Spinal cord (tissue), 10 donors: ENCODE measurements at places on chromosomes 4 and X. TPM values are rescaled to one million over a fixed set of nuclear protein-coding genes. Genes with fewer than 3 reads are reported as not detected.

DNA sequence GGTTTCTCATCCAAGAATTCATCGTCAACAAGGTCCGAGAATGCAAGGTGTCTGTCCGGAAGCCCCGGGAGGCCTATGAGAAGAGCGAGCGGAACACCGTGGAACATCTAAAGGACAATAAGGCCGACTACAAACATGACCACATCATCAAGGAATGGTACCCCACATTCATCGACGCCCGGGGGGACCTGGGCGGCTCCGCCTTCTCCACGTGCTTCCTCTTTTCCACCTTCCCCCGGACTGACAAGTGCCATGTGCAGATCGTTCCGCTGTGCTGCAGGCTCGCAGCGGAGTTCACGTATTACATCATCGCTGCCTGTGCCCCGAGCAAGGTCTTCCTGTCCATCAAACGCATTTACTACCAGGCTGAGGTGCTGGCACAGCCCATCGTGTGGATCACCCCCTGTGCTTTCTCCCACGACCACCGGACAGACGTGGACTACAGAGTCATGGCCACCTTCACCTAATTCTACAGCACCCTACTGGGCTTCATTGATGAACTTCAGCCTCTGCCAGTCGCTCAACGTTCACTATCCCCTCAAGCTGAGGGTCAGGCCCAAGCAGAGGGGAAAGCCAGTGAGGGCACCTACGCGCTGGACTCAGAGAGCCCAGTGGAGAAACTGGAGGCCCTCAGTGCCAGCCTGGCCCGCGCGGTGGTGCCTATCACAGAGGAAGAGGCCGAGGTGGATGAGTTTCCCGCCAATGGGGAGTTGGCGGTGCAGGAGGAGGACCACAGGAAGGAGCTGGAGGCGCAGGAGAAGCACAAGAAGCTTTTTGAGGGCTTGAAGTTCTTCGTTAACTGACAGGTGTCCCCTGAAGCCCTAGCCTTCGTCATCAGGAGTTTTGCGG lies 125.9 kb upstream of the PABPC4L start:
- H3K4me1 ChIP-seq = no peaks in the 10 kb centered on the region
- H3K4me3 ChIP-seq = no peak overlapping the region
- H3K36me3 ChIP-seq = no peaks in the 10 kb centered on the region
- H3K27me3 ChIP-seq = no peaks in the 10 kb centered on the region
- H3K27ac ChIP-seq = no peak overlapping the region

GRCh38 chr4:92128676-92129075 lies 175.1 kb upstream of the GRID2 start:
- H3K4me3 ChIP-seq = no peak overlapping the region
- H3K27ac ChIP-seq = no peak overlapping the region
- H3K27me3 ChIP-seq = no peaks in the 10 kb centered on the region
- no peaks in the 10 kb centered on the region for H3K36me3 ChIP-seq
- H3K4me1 ChIP-seq = no peaks in the 10 kb centered on the region

DNA sequence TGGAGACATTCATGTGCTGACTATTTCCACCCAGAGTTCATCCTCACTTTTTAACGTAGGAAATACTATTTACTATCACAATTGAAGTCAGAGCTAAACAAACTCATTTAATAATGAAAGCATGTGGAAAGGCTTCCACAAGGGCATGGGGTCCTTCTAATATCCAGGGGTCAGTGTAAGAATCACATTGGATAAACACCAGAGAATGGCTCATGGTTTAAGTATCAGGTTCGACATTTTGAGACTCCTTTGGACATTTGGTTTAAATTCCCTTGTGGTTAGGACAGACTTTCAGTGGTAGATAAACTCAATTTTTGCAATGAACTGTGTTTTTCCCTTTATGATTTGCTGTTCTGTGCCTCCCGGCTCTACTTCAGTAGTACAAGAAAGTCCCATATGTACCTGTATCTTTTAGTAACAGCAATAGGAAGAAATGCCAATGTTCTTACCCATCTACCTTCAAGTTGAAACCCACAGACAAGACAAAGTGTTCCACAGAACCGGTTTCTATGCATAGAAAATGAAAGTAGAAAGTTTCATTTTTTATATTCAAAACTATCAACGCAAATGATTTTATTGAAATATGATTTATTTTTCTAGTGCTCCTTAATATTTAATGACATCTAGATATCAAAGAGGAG lies 589.0 kb upstream of the FAM241A start:
- no peak overlapping the region for H3K27ac ChIP-seq
- H3K4me1 ChIP-seq = no peaks in the 10 kb centered on the region
- DNase-seq = no peak
- no peaks in the 10 kb centered on the region for H3K27me3 ChIP-seq
- no peak overlapping the region for H3K4me3 ChIP-seq
- no peaks in the 10 kb centered on the region for H3K36me3 ChIP-seq

DNA sequence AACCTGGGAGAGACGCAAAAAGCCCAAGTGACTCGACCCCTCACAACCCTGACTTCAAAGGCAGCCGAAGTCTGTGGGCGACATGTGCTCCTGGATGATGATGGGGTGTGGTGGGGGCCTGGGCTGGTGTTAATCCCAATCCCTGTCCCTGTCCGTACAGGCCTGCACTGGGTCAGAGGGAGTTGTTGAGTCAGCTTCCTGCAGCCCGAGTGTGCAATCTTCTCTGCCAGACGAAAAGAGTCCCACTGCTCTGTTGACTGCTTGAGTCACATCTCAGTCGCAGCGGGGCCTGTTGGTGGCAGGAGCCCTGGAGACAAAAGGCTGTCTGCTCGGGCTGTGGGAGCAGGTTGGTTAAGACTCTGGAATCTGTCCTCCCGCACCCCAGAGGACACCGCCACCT lies 10.3 kb downstream of the FAM3A start:
- H3K4me3 ChIP-seq = no peak overlapping the region
- H3K4me1 ChIP-seq = peaks cover 15% of the 10 kb centered on the region
- H3K27ac ChIP-seq = no peak overlapping the region

FATE1 gene
- total RNA-seq = 0.39 TPM

XAGE1A gene
- not detected for total RNA-seq

DNA sequence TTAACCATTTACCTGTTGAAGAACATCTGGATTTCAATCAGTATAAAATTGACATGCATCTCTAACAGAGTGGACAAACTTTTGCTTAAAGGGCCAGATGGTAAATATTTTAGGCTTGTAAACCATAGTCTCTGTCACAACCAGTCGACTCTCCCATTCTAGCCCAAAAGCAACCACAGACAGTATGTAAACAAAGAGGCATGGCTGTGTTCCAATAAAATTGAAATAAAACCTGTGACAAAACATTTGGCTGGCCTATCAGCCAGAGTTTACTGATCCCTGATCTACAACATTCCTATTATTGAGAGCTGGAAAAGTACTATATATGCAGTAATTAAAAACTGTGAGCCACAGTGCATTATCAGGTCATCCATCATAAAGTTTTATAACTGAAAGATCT lies 3.2 kb downstream of the CENPC start:
- no peak for DNase-seq
- no peak overlapping the region for H3K4me3 ChIP-seq
- H3K4me1 ChIP-seq = no peaks in the 10 kb centered on the region

DNA sequence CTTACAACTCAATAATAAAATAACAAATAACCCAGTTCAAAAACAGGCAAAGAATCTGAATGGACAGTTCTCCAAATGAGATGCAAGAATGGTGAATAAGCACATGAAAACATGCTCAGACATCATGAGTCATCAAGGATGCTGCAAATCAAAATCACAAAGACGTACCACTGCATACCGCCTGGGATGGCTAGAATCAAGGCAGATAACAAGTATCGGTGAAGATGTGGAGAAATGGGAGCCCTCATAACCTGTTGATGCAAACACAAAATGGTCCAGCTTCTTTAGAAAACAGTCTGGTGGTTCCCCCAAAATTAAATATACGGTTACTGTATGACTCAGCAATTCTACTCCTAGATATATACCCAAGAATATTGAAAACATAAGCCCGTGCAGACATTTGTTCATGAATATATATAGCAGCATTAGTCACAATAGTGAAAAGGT lies 32.5 kb downstream of the AKAP4 start:
- H3K27me3 ChIP-seq = no peaks in the 10 kb centered on the region
- DNase-seq = no peak
- no peaks in the 10 kb centered on the region for H3K4me1 ChIP-seq
- no peaks in the 10 kb centered on the region for H3K36me3 ChIP-seq
- no peak overlapping the region for H3K27ac ChIP-seq
- H3K4me3 ChIP-seq = no peak overlapping the region

GRCh38 chr4:19694812-19695211 lies 556.9 kb upstream of the SLIT2 start:
- no peaks in the 10 kb centered on the region for H3K27me3 ChIP-seq
- peak overlapping the region; percentile 33 for H3K27ac ChIP-seq
- H3K4me3 ChIP-seq = no peak overlapping the region
- no peak for DNase-seq
- H3K4me1 ChIP-seq = peaks cover 4% of the 10 kb centered on the region

DNA sequence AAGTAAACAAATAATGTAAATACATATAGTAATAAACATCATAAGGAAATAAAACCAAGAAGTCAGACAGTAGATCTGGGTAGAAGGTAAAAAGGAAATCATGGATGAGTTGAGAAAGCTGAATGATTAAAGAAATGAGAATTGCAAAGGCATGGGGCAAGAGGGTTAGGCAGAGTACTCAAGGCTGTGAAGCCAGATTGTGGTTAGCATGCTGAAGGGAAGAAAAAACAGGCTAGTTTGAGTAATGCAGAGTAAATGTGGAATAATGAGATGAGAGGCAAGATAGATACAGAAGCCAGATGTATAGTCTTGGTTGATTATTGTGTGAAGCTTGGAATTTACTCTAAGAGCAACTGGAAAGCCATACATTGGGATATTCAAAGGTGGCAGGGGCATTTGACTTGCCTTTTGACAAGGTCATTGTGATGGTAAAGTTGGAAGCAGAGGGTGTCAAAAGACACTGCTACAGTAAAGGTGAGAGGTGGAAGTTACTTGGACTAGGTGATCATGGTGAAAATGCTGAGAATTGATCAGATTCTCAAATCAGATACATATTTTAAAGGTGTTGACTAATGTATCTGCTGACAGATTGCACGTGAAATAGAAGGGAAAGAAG lies 307.0 kb downstream of the FSTL5 start:
- H3K36me3 ChIP-seq = no peaks in the 10 kb centered on the region
- no peaks in the 10 kb centered on the region for H3K27me3 ChIP-seq
- H3K4me1 ChIP-seq = no peaks in the 10 kb centered on the region
- H3K4me3 ChIP-seq = no peak overlapping the region
- DNase-seq = no peak

GRCh38 chr4:77263247-77263646 lies 106.2 kb downstream of the CCNG2 start:
- H3K4me3 ChIP-seq = no peak overlapping the region
- DNase-seq = no peak
- no peaks in the 10 kb centered on the region for H3K4me1 ChIP-seq
- no peaks in the 10 kb centered on the region for H3K27me3 ChIP-seq
- H3K27ac ChIP-seq = no peak overlapping the region

- H3K27ac ChIP-seq = no peak overlapping the region
- no peak overlapping the region for H3K4me3 ChIP-seq
- H3K36me3 ChIP-seq = no peaks in the 10 kb centered on the region
- no peak for DNase-seq
Observed at GRCh38 chrX:68681443-68681941, 34.0 kb downstream of the STARD8 start.

DNA sequence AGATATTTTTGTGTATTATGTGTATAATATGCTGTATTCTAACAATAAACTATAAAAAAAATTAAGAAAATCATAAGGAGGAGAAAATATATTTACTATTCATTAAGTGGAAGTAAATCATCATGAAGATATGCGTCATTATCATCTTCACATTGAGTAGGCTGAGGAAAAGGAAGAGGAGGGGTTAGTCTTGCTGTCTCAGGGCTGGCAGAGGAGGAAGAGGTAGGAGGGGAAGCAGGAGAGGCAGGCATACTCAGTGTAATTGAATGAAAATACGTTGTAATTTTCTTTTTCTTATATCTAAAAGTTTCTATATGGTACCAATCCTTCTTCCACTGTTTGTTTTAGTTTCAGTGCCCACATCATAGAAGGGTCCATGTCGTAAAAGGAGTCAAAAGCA lies 9.8 kb upstream of the TMEM185A start:
- H3K4me1 ChIP-seq = no peaks in the 10 kb centered on the region
- DNase-seq = no peak
- H3K27ac ChIP-seq = no peak overlapping the region
- H3K36me3 ChIP-seq = no peaks in the 10 kb centered on the region
- no peaks in the 10 kb centered on the region for H3K27me3 ChIP-seq

- H3K27ac ChIP-seq = no peak overlapping the region
- no peak for DNase-seq
- no peaks in the 10 kb centered on the region for H3K36me3 ChIP-seq
- H3K4me3 ChIP-seq = no peak overlapping the region
- H3K27me3 ChIP-seq = no peaks in the 10 kb centered on the region
Observed at GRCh38 chr4:97359826-97360225, 783.5 kb downstream of the STPG2 start.

MXRA5 gene
- total RNA-seq = 53.6 TPM

MAPK10 gene
- 202 TPM for total RNA-seq

VCX2 gene
- total RNA-seq = not detected

MGARP gene
- total RNA-seq = 1.8 TPM

GRCh38 chr4:150155391-150155790 lies 77.1 kb downstream of the DCLK2 start:
- H3K4me1 ChIP-seq = peaks cover 29% of the 10 kb centered on the region
- peaks cover 3% of the 10 kb centered on the region for H3K36me3 ChIP-seq
- DNase-seq = no peak
- H3K27me3 ChIP-seq = no peaks in the 10 kb centered on the region
- no peak overlapping the region for H3K27ac ChIP-seq

PFKFB1 gene
- total RNA-seq = 0.20 TPM

FBXW7 gene
- 81.1 TPM for total RNA-seq

DNA sequence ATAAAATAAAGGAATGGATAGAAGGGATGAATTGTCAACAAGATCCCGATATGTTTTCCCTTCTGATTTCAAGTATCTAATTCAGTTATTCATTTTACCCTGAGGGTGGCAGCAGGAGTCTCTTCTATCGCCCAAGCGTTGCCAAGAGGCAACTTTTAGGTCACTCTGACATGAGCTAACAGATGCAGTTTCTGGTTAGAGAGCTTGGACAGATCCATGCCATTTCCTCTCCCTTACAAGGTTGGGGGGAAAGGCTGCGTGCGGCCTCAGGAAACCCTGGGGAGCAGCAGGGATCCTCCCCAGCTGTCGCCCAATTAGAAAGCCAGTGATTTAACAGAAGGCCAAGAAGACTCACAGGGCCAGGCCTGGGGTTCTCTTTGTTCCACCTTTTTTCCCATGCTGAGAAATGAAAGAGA lies 35.3 kb upstream of the WAS start:
- H3K4me1 ChIP-seq = peaks cover 3% of the 10 kb centered on the region
- no peak overlapping the region for H3K27ac ChIP-seq
- H3K36me3 ChIP-seq = no peaks in the 10 kb centered on the region

NXF2 gene
- 0.22 TPM for total RNA-seq

GRCh38 chrX:153657161-153657560 lies 10.2 kb downstream of the DUSP9 start:
- H3K4me3 ChIP-seq = no peak overlapping the region
- no peak for DNase-seq
- peaks cover 7% of the 10 kb centered on the region for H3K27me3 ChIP-seq
- H3K4me1 ChIP-seq = no peaks in the 10 kb centered on the region
- no peak overlapping the region for H3K27ac ChIP-seq
- H3K36me3 ChIP-seq = no peaks in the 10 kb centered on the region

MID2 gene
- 25.0 TPM for total RNA-seq
